Activated T-helper 1 cell treated with Interleukin-2 at 50 U/mL for 16 hours (primary cell): ENCODE measurements at places on chromosomes 11 and 22.

DNA sequence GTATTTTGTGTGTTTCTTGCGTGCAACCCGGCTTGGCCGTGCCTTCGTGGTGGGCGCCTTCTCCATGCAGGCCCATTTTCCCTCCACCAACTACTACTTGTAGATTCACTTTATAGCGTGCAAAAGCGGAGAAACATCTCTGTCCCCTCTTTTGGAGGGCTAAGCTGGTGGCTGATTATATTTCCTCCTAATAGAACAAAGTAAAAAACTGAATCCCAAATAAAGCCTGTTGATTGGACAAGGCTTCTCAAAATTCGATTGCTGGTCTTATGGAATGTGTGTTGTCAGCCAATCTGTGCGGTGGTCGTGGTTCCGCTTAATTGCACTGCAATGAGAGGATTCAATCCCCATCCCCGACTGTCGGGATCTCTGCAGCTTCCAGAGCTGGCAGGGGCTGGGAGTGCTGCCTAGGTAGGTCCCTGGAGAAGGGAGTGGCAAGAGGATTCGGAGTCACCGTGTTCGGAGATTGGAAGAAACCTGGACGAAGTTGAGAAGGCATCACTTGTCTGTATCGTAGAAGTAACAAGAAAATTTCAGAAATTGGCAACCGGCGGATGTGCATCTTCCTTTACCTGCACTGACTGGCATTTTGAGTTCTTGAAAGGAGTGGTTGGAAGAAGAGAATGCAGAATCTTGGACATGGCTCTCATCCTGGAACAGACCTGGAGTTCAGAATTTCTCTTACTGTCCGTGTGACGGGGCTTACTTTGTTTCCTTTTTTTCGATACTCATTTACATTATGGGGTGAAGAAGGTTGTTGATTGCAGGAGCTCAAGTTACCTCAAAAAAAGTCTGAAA, 1.1 kb downstream of the HMGXB4 start:
- DNase-seq = no peak

GRCh38 chr11:64869571-64870175, 8.7 kb downstream of the EHD1 start:
- no peak for DNase-seq

GRCh38 chr11:94727819-94728218, 40.3 kb upstream of the AMOTL1 start:
- no peak for DNase-seq

- DNase-seq = no peak
Observed at GRCh38 chr11:130214861-130215530, 55.4 kb downstream of the ST14 start.
